AG04449 (cell line): ENCODE measurements at places on chromosomes 12 and 14.
A peak's percentile ranks its signal among the peaks of the same experiment; 100 is the strongest.

- DNase-seq, result no peak
Measured at GRCh38 chr12:128643155-128643554, 180.6 kb downstream of the SLC15A4 start.

- DNase-seq, result peak; percentile 54
Measured at GRCh38 chr14:89330236-89331002, 86.6 kb downstream of the FOXN3 start.

DNA sequence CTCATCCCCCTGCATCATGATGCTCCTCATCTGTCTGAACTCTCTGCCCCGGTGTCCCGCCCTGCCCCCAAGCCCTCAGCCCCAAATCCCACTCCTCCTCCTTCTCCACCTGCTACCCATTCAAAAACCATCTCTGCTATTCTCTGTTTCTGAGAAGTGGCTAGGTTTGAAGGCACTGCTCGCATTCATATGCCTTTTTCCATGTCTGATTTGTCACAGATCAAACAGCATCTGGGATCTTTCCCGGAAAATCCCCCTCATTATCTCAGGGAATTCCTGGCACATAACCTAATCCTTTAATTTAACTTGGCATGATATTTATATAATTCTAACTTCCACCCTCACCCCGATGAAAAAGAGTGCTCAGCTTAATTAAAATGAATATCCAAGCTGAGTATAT lies 3.3 kb upstream of the ADAM20 start:
- DNase-seq, result no peak

- no peak for DNase-seq
Measured at GRCh38 chr14:71460091-71460490, 472.1 kb upstream of the RGS6 start.

DNA sequence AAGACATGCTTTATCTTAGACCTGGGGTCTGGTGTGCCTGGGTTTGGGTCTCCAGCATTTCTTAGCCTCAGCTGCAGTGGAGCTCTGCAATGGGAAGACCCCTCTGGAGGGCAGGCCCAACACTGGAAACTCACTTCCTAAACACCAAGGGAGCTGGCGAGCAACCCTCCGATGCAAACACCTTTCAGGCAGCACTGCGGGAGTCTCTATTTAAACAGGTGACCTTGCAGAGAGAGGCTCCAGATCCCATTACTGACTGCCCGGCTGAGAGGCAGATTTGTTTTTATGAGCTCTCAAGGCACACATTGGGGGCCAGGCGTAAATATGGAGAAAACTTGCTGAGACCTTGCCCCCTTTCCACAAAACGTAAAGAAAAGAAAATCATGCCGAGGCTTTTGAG lies 195.5 kb downstream of the PAX9 start:
- no peak for DNase-seq

GRCh38 chr12:32052212-32052713 lies 54.4 kb upstream of the BICD1 start:
- DNase-seq, result no peak

- DNase-seq, result no peak
Measured at GRCh38 chr12:118548887-118549509, 172.6 kb downstream of the SUDS3 start.

GRCh38 chr12:62328296-62328921 lies 68.2 kb downstream of the USP15 start:
- DNase-seq, result no peak

DNA sequence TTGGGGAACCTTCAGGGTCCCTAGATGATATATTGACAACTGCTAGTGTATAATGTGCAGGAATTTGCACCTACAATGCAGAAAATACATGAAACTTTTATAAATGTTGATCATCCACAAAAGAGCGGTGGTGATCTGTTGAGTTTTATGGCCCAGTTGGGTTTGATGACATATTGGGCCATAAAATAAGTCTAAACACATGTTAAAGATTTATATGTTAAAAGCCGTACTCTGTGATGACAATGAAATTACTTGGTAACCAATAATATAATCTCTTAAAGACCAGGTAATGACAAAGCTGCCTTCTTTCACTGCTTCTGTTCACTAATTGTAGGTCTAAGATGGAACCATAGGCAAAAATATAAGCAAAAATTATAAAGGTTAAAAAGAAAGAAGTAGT lies 61.6 kb downstream of the TMTC1 start:
- no peak for DNase-seq

DNA sequence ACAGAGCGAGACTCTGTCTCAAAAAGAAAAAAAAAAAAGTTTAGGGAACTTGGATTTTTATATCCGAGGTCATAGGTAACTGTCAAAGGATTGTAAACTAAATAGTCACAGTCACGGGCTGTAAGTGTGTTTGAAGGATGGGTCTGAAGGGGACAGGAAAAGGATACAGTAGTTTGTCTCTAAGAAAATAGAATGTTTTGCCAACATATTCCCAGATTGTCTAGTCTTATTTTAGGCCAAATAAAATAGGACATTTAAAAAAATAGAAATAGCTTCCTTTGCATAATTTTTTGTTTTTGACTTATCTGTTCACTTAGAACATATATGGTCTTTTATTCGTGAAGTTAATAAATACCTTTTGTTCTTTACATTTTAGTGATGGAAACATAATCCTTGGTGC lies 24.2 kb upstream of the REP15 start:
- DNase-seq, result no peak

- DNase-seq, result no peak
Measured at GRCh38 chr14:50233166-50233950, 2.0 kb upstream of the SOS2 start.

GRCh38 chr14:104396682-104397470 lies 182.7 kb upstream of the C14orf180 start:
- DNase-seq, result no peak

DNA sequence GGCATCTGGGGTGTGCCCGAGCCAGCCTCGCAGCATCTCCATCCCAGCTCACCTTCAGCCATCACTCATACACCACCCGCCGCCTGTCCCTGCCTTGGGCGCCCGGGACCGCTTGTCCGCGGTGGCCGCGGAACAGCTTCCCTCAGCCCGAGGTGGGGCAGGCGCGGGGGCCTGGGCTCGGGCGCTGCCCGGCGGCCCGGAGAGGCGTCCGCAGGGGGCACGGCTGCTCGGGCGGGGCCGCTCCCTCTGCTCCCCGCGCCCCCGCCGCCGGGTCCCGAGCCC lies 430 bp downstream of the SLC41A2 start:
- no peak for DNase-seq

DNA sequence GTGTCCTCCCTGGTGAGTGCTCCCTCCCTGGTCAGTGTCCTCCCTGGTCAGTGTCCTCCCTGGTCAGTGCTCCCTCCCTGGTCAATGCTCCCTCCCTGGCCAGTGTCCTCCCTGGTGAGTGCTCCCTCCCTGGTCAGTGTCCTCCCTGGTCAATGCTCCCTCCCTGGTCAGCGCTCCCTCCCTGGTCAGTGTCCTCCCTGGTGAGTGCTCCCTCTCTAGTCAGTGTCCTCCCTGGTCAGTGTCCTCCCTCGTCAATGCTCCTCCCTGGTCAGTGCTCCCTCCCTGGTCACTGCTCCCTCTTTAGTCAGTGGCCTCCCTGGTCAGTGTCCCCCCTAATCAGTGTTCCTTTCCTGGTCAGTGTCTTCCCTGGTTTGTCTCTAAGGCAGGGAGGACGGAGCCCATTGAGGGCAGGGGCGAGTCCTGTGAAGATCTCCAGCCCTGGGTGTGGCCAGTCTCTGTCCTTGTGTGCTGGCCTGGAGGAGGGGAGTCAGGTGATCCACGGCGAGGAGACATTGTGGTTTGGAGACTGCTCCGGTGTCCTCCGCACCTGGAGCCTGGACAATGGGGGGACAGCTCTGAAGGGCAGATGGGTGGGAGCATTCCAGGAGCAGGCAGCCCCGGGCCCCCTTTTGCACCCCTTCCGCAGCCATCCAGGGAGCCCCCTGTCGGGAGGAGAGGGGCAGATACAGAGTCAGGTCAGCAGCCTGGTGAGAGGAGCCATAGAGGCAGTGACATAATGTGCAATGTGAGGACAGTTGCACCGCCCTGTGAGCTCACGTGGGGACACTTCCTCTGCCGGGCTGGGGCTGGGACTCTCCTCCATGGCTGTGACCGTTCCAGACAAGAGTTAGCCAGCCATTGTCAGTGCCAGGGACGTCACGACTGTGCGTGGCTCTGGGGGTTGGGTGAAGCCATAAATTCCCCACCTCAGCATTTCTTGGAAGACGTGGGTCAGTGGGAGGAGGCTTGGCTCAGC lies 93.4 kb downstream of the ADGRD1 start:
- DNase-seq, result no peak

- no peak for DNase-seq
Measured at GRCh38 chr12:5220835-5221234, 177.2 kb downstream of the KCNA5 start.

DNA sequence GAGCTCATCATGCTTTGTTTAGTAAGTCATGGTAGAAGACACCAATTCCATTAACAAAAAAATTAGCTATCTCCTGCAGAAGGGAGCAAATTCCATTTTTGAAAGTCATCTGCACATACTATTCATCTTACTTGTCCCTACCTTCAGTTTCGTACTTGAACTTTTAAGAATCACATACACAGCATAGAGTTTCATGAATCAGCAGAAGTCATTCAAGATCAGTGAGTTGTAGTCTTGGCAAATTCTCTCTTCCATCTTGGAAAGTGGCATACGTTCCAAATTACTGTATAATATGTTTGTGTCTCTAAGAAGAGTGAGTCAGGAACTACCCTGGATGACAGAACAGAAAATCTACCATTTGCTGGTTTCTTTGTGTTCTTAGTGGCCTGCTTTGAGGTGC lies 14.1 kb downstream of the VRK1 start:
- DNase-seq, result peak; percentile 9

GRCh38 chr12:122929812-122930211 lies 33.9 kb upstream of the VPS37B start:
- DNase-seq, result no peak

DNA sequence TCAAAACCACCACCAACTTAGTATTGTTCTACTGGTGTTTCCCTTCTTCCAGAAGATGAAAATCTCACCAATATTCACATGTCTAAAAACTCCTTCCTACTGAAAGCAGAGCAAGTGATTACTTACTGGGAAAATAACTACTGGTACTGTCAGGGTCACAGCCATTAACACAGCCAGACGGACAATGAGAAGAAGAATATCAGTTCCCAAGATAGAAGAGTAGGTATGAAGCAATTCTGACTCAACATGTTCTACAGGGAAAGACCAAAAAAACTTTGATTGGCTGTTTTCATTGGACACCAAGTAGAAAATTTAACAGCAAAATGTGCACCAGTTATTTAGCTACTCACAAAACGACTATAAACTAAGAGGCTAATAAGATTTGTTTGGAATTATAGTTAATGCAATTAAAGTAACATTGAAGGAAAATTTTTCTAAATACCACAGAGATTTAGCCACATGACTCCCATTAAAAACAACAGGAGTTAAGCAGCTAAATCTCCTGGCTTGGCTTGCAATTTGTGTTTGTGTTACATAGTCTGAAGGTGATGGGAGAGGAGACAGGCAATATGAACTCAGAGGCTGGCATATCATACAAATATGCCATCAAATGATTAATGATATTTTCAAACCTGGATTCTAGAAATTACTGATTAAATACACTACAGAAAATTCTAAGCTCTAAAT lies 9.5 kb downstream of the SLC38A2 start:
- DNase-seq, result no peak

DNA sequence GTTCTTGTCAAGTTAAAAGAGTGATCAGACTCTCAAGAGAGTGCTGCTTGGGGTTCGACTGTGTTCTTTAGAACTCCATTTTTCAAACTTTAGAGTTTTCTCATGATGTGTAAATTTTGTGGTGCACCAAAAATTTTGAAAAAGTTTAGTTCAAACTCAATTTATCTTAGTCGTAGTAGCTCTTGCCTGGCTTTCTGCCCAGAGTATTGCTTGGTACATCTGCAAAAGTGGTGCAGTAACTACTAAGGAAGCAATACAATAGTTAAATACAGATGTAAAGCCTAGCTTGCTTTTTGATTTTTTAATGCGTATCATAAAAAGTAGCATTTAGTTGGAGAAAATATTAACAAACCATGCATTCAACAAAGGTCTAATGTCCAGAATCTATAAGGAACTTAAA lies 9.5 kb upstream of the CCDC91 start:
- DNase-seq, result no peak

DNA sequence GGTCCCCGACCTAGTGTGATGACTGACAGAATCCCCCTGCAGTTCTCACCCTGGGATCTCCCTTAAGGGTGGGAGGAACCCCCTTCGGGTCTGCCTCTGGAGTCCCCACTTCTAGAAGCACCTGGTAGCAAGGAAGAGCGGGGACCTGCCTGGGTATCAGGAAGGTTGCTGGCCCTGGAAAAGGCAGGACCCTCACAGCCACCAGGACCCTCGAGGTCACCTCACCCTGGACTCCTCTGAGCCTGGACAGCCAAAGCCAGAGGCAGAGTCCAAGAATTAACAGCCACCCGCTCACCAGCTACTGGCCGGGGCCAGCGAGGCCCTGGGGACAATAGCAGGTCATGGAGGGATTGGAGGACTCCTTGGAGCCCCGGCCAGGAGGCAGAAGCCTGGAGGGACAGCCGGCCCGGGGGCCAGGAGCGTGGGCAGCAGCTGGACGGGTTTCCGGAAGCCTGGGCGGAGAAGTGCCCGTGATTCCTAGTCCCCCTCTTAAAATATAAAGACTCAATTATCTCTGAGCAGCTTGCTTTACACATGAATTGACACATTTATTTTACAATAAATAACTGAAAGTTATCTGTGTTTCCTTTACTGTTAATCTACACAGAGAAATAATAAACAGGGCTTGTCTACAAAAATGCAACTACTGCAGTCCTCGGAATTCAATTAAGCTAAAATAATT lies 17.5 kb downstream of the BCL11B start:
- DNase-seq, result no peak

DNA sequence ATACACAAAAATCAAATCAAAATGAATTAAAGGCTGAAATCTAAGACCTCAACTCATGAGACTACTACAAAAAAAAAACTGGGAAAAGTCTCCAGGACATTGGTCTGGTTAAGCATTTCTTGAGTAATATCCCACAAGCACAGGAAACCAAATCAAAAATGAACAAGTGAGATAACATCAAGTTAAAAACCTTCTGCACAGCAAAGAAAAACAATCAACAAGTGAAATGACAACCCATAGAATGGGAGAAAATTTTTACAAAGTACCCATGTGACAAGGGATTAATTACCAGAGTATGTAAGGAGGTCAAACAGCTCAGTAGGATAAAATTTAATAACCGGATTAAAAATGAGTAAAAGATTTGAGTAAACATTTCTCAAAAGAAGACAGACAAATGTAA lies 338.7 kb downstream of the SLC16A7 start:
- DNase-seq, result no peak

GRCh38 chr14:57058319-57058718 lies 210.4 kb downstream of the EXOC5 start:
- DNase-seq, result no peak

GRCh38 chr12:81034926-81035325 lies 43.0 kb upstream of the ACSS3 start:
- DNase-seq, result no peak

GRCh38 chr12:66288121-66288520 lies 14.2 kb upstream of the HELB start:
- no peak for DNase-seq

DNA sequence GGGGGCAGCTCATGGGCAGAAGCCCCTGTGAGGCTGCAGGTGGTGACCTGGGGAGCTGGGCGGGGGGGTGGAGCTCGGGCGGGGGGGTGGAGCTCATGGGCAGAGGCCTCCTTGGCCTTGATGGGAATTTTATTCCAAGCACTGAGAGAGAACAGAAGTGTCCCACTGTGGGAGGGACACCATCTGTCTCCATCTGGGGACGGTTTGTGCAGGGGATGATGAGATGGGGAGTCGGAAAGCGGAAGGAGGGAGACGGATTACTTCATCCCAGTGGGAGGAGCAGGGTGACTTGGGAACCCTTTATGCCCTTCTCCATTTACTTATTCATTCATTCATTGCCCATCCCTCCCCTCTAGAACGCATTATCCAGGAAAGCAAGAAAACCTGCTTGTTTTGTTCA lies 304.7 kb downstream of the ADGRD1 start:
- DNase-seq, result no peak
